ENCODE measurements at places on chromosomes 1 and 21.

DNA sequence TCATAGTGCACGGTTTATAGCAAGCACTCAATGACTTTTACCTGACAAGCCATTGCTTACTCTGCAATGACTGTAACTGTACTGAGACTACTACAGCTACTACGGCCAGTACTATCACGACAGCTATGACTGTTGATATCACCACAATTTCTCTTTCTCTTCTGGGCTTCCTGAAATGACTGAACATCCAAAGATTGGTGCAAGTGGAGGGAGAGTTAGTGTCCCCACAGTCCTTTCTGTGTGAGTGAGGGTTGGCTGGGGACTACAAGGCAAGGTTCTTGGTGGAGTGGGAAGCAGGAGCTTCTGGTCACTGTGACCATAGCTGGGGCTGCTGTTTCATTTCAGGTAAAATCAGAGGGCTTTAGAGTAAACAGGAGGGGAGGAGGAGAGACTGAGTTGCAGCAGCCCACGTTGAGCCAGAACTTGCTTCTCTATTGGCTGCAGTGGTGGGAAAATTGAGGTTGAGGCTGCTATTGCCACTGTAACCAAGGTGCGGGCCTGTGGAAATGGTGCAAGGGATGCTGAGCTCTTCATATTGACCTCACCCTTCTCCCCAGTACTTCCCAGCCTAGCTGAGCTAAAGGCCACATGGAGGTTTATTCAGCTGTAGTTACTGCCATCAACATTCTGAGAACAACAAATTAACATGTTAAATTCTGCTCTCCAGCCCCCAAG lies 14.1 kb upstream of the IL10 start:
- DNase-seq = no peak

DNA sequence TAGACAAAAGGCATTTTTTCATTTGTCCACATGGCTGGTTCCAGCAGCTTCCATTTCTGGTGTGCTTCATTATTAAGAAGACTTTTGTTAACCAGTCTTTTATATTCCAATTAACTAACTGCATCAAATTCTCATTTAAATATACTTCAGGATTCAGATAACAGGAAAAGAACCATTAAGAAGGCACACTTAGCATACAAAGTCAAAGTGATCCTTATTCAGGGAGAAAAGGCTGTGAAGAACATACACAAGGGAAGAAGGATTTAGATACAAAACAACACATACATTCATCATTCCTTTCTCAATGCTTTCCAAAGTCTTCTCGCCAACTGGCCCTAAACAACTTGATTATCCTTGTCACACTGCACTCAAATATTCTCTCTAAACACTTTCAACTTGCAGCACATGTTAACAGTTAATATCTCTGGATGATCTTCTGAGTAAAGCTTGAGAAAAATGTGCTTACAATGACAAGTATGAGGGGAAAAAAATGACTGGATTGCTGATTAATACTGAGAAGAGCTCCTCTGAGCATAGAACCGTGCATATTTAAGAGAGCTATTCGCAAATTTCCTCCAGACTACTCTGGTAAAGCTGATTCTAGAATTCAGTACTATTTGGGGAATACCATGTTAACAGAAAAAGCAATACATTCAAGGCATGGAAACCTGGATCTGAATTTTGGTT lies 225.2 kb upstream of the TNR start:
- no peak for DNase-seq

- no peak for DNase-seq
Observed at GRCh38 chr1:42970143-42970542, 11.5 kb upstream of the SLC2A1 start.

DNA sequence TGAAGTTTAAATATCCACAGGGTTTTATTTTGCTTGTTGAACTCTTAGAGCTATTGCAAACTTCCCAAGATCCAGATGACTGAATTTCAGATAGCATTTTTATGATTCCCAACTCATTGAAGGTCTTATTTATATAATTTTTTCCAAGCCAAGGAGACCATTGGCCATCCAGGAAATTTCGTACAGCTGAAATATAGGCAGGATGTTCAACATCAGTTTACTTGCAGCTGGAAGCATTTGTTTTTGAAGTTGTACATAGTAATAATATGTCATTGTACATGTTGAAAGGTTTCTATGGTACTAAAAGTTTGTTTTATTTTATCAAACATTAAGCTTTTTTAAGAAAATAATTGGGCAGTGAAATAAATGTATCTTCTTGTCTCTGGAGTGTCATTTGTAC lies 32.8 kb upstream of the DDR2 start:
- DNase-seq = no peak

DNA sequence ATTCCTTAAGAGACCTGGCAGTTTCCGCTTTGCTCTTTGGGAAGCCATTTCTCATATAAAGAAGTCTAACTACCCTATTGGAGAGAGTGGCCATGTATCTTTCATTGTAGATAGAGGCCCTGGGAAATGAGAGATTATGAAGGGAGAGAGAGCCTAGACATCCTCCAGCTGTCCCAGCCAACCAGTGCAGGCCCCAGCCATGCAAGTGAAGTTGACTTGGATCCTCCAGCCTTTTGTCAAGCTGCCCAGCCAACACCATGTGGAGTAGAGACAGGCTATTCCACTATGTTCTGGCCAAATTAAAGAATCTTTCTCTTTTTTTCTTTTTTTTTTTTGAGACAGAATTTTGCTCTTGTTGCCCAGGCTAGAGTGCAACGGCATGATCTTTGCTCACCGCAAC lies 7.1 kb upstream of the ANP32E start:
- DNase-seq = no peak

DNA sequence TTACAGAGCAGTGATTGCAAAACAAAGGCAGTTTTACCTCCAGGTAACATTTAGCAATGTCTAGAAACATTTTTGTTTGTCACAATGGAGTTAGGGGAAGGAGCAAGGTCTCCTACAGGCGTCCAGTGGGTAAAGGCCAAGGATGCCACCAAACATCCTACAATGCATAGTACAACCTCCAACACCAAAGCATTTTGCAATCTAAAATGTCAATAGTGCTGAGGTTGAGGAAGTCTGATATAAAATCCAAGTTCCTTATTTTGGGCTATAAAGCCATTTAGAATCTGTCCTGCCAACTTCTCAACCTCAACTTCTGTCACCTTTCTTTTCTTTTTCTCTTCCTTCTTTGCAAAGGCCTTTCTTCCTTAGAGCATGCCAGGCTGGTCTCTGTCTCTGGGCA lies 111.2 kb downstream of the FASLG start:
- peak; percentile 67 for DNase-seq

GRCh38 chr1:115286431-115287205 lies 51.4 kb downstream of the NGF start:
- no peak for DNase-seq

GRCh38 chr1:111198836-111199235 lies 1.6 kb downstream of the DENND2D start:
- no peak for DNase-seq

- no peak for DNase-seq
Observed at GRCh38 chr1:200206761-200207160, 179.3 kb downstream of the NR5A2 start.

DNA sequence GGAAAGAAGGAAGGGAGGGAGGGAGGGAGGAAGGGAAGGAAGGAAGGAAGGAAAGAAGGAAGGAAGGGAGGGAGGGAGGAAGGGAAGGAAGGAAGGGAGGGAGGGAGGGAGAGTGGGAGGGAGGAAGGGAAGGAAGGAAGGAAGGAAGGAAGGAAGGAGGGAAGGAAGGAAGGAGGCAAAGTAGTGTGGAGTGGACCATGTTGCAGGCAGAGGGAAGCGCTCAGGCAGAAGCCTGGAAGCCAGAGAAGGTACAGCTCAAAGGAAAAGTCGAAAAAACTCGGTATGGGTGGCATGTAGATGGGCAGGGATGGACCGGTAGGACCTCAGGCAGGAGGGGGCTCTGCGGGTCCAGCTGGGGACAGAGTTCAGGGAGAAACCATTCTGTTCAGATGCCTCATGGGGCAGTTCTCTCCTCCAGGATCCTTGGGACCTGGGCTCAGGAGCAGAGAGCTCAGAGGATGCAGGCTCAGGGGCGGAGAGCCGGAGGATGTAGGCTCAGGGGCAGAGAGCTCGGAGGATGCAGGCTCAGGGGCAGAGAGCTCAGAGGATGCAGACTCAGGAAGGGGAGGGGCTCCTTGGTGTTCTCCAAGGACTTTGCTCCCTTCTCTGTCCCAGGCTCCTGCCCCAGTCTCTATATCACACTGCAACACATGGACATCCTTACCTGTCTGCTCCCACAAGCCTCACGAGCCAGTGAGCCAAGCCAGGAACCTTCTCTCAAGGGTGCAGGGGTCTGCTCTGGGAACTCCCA lies 13.6 kb upstream of the PADI3 start:
- DNase-seq = no peak

- DNase-seq = peak; percentile 53
Observed at GRCh38 chr1:223628233-223629125, 37.0 kb downstream of the CAPN8 start.

- DNase-seq = no peak
Observed at GRCh38 chr1:154435599-154436200, 30.6 kb downstream of the IL6R start.

- no peak for DNase-seq
Observed at GRCh38 chr1:195236991-195237889, 1371.0 kb downstream of the KCNT2 start.

GRCh38 chr1:27719286-27720251 lies 6.2 kb upstream of the FAM76A start:
- no peak for DNase-seq

GRCh38 chr1:6037338-6037762 lies 8.3 kb upstream of the KCNAB2 start:
- no peak for DNase-seq

DNA sequence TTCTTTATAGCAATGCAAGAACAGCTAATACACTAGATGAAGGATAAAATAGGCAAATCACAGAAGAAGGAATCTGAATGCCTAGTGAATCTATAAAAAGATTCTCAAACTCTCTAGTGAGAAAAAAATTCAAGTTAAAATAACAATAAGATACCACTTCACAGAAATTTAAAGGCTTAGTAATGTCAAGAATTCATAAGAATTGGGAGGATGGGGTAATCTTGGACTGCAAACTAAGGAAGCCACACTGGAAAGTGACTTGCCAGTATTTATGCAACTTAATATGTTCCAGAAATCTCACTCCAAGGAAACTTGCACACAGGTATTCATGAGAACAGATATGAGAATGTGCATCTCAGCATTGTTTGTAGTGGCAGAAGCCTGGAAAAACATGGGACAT lies 38.9 kb upstream of the PRRC2C start:
- no peak for DNase-seq

GRCh38 chr1:33219886-33220661 lies 36.2 kb upstream of the ZNF362 start:
- DNase-seq = peak; percentile 37

DNA sequence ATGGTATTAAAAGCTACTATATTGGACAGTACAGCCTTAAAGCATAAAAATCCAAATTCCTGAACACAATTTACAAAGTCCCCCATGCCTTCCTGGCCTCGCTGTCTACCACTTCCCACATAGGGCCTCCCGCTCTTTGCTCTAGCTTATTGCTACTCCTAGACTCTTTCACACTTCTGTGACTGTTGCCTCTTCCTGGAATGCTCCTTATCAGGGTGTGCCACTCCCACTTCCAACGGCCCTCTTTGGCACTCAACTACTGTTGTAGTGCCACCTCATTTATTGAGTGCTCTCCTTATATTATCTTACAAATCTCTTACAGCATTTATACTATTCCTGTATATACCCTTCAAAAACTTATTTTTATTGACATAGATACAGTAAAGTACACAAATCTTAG lies 4.8 kb downstream of the SARS1 start:
- DNase-seq = no peak

DNA sequence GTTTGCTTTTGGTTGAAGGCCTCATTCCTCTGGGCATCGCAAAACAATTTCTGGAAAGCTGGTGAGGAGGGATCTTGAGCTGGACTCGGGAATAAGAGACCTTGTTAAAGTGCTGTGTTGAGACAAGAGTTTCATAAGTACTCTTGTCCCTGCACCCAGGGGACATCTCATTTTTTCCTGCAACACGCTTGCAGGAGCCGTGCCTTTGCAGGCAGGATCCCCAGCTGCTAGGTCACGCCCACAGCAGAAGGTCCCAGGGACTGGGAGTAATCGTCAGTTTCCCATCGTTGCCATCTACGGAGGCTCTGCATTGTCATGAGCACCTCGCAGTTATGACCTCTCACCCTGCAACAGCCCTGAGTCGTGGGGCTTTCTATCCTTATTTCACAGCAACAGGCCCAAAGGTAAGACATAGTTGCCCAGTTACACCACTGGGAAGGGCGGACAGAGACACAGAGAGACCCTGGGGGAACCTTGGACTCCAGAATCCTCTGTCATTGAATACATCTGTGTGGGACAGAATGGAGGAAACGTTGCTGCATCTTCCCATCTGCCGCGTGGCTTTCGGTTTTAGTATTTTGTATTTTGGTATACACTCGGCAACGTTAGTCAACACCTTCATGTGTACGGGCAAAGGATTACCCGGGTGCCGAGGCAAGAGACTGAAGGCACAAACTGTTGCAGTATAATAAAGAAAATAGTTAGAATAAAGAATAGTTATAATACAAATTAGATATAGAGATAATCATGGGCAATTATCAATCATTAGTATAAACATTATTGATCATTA lies 60.4 kb upstream of the DMRTB1 start:
- DNase-seq = no peak

GRCh38 chr1:151165281-151165737 lies 393 bp downstream of the LYSMD1 start:
- DNase-seq = no peak

- no peak for DNase-seq
Observed at GRCh38 chr1:26544126-26544525, 14.6 kb downstream of the RPS6KA1 start.

DNA sequence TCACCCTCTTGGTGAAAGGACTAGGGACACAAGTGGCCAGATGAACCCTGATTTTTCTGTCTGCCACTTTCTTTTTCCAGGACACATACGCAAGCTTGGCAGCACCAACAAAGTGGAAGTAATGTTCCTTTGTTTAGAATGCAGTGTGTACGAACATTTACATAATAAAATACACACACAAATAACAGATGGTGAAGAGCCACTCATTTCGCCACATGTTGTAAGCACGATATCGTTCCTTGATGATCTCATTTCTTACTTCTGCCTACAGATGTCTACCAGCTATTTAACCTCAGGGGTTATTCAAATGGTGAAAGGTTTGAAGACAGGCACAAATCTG lies 670.2 kb upstream of the CXADR start:
- no peak for DNase-seq

DNA sequence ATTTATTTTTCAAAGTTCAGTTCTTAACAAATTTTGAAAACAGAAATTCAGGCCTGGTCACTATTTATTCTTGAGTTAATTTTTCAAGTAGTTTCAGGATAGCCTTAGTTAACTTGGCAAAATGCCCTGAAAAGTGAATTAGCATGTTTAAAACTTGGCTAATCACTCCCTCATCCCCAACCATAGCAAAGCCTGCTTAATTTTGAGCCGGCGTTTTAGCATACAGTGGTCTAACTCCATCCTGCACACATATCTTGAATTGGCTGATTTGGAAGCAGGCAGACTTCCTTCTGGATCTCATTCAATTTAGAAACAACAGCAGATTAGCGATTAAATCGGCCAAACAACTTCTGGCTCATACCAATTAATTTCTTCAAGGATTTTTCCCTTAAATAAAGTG lies 439.2 kb downstream of the PTBP2 start:
- DNase-seq = no peak

All from inflammatory macrophage (primary cell).